ENCODE measurements at places on chromosomes 11 and 22.

GRCh38 chr22:27540656-27541396, 260.7 kb downstream of the MN1 start:
- no peak for DNase-seq

DNA sequence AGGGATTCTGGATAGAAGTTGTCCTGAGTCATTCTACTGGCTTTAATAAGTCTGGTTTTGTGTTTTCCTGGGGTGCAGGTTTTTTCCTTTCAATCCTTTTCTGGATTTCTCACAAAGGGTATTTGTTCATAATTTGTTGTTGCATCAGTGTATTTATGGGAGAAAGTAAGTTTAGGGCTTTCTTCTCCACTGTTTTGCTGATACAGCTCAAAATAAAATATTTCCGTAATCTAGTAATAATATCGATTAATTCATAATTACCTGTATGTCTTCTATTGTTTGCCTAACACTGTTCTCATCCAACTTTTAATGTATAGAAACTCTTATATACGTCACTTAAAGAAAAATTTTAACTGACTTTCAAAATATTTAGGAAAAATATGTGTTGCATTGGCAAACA, 728.2 kb downstream of the LUZP2 start:
- DNase-seq: no peak

GRCh38 chr11:66950112-66950535, 8.1 kb downstream of the PC start:
- no peak for DNase-seq

GRCh38 chr22:35332278-35332677, 32.6 kb downstream of the TOM1 start:
- no peak for DNase-seq

- DNase-seq: no peak
Measured at GRCh38 chr22:19747551-19747950, 13.0 kb upstream of the TBX1 start.

- no peak for DNase-seq
Measured at GRCh38 chr22:19464546-19464945, 14.4 kb downstream of the UFD1 start.

DNA sequence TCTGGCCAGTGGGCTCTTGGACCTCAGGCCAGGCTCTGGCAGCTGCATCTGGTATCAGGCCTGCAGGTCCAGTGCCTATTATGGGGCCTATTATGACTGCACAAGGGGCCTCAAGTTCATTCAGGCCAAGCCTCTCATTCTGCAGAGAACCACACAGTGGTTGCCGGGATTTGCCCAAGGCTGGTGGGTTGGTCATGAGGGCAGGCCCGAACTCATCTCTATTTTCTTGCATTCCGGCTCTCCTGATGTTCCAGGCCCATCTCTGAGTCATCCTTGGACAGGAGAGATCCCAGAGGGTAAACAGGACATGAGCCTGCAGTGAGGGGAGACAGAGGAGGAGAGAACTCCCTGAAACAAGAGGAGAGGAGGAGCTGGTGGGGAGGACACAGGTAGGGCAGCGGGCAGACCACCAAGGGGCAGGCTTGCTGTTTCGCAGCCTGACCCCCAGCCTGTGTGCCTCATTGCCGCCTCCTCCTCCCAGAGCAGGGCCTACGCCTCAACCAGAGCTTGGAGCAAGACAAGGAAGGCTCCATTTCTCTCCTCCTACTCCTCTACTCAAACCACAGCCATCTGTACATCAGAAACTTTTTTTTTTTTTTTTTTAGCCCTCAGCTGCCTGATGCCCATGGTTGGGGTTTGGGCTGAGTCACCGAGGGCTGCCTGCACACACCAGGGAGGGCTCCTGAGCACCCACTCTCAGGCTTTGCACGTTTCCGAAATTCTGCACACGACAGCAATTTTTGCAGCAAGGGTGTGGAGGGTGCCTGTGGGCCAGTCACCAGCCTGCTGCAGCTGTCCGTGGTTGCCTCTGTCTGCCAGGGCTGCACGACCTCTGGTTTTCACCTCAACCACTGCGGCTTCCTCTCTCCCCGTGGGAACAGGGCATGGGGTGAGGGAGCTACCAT, 12.7 kb upstream of the TREH start:
- DNase-seq: no peak

- no peak for DNase-seq
Measured at GRCh38 chr11:130121445-130121978, 38.1 kb upstream of the ST14 start.

GRCh38 chr22:39643311-39644083, 72.9 kb downstream of the CACNA1I start:
- no peak for DNase-seq

- no peak for DNase-seq
Measured at GRCh38 chr22:17890892-17891291, 116.6 kb upstream of the BID start.

DNA sequence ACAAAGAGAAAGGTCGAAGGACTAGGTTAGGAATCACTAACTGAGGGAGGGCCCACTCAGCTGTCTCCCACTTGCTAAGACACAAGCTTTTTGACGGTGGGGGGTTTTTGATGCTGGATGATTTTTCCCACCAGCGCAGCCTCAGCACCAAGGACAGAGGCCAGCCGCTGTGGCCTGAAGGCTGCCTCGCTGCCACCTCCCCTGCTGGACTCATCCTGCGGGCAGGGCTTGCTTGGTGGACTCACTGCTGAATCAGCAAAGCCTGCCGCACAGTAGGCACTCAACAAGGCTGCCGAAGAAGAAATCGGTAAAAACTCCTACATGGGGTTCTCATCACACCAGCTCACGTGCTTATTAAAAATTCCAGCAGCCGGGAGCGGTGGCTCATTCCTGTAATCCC, 2.6 kb downstream of the ALG12 start:
- no peak for DNase-seq

GRCh38 chr11:11894486-11894885, 52.7 kb downstream of the USP47 start:
- no peak for DNase-seq

GRCh38 chr11:89168396-89168795, 9.3 kb upstream of the TYR start:
- DNase-seq: no peak

All from left hindlimb (tissue), 1 donor.